ENCODE measurements at places on chromosomes 16 and 17.
A peak's percentile ranks its signal among the peaks of the same experiment; 100 is the strongest.

- DNase-seq, result no peak
These were observed 112.5 kb downstream of the SOCS1 start for GRCh38 chr16:11143372-11144035.

GRCh38 chr16:74505011-74505410 lies 83.7 kb upstream of the CLEC18B start:
- no peak for DNase-seq

GRCh38 chr16:5815570-5816237 lies 718.1 kb upstream of the EEF2KMT start:
- no peak for DNase-seq

- DNase-seq, result peak; percentile 3
These were observed 92.8 kb downstream of the IRX3 start for GRCh38 chr16:54193665-54194333.

- DNase-seq, result no peak
These were observed 7.8 kb downstream of the NR1D1 start for GRCh38 chr17:40092581-40092980.

DNA sequence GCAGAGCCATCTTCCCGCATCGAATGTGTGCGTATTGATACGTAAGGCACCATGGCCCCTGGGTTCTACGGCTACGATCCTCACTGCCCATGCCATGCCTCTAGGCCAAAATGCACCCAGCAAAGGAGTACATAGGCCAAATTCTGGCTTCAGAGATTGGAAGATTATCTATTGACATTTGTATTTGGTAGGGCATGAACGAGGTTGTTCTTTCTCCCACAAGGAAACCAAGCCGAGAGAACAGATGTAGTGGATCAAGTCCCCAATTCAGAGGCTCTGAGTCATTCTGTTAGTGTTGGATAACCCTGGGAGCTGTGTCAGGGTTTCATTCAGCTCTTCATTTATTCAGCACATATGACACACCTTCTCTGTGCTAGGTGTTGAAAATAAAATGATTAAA lies 36.5 kb downstream of the HOXB1 start:
- DNase-seq, result no peak

DNA sequence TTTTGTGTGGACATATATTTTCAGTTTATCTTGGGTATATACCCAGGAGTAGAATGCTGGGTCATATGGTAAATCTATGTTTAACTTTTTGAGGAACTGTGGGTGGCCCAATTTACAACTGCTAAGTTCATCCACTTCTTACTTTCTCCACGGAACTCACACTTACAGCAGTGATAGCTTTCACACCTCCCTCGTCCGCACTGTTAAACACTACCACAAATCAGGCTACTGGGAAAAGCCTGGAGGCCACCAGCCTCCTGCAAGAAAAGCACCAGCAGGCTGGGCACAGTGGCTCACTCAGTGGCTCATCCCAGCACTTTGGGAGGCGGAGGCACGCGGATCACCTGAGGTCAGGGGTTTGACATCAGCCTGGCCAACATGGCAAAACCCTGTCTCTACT lies 14.7 kb upstream of the ZG16 start:
- no peak for DNase-seq

GRCh38 chr17:2120586-2121335 lies 65.9 kb downstream of the HIC1 start:
- DNase-seq, result no peak

- no peak for DNase-seq
These were observed 57.1 kb downstream of the HAPSTR1 start for GRCh38 chr16:9148374-9149015.

GRCh38 chr17:51555153-51555552 lies 294.8 kb downstream of the UTP18 start:
- DNase-seq, result no peak

DNA sequence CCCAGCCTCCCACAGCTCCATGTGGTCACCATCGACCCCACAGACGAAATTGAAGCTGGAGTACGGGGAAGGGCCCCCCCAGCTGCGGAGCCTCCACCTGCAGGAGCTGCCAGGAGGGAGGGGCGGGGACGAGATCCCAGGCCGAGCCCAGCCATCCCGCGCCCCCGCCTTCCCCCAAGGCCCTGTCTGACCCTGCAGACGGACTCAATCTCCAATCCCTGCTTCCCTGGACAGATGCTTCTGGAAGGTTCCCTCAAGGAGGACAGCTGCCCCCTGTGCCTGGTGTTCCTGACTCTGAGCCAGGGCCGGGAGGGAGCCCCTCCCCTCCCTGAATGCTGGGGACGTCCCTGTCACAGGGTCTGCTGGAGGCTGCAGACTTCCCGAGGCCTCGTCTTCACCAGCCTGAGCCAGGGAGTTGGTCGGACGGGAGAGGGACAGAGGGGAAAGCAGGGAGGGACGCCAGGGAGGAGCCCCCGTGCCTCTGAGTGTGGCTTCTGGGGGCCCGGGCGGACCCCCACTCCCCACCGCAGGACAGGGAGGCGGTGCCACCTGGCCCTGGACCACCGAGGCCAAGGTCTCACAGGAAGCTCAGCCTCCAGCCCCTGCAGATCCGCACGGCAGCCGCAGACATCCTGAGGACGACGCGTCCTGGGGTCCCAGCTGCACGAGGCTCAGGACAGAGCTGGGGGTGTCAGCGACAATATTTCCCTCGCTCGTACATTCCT lies 21.3 kb upstream of the C1QTNF8 start:
- no peak for DNase-seq

- no peak for DNase-seq
These were observed 18.3 kb downstream of the RARA start for GRCh38 chr17:40327244-40327729.

- peak; percentile 54 for DNase-seq
These were observed 102.5 kb downstream of the MRM1 start for GRCh38 chr17:36703860-36704266.

GRCh38 chr17:70370816-70371215 lies 201.5 kb downstream of the KCNJ2 start:
- no peak for DNase-seq

DNA sequence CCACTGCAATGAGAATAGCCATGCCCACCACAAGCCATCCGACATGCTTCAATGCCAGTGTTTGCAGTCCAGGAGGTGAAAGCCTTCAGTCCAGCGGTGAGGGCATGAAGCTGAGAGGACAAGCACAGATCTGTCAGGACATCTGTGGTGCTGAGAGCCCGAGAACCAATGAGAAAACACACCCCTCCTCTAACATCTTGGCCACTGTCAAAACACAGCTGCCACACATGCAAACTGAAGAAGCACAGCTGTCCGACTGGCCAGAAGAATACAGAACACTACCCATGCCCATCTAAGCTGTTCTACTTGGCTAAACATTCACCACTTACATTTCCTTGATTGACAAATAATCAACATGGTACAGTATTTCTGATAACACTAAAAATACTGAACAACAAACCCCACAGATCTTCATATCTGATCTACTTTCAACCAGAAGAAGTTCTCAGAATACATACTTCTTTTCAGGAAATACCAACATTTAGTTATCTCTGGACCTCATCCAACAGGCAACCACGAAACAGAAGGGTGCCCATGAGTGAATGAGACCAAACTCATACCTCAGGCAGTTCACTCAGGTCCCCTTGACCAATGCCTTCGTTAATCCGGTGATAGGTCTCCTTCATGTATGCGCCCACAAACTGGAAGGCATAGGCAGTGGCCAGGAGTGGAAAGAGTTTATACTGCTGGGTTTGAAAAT lies 10.2 kb upstream of the FBF1 start:
- no peak for DNase-seq

DNA sequence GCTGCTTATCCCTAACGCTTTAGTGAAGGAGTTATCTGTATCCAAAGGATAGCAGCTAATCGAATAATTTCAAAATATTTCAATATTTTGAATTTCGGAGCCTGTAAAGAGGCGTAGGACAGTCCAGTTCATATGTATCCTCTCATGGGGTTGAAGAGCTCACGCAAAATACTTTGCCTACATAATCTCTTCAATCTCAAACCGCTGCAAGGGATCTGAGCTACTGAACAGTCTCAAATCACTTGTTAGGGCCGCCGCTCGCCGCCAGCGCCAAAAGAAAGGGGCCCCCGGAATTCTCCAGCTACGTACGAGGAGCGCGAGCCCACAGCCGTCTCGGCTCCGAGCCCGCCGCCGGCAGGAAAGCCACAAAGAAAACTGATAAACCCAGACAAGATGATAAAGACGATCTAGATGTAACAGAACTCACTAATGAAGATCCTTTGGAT lies 601 bp upstream of the RFWD3 start:
- DNase-seq, result peak; percentile 26

GRCh38 chr17:50269477-50270434 lies 4.5 kb upstream of the TMEM92 start:
- peak; percentile 69 for DNase-seq

GRCh38 chr17:40612599-40613244 lies 34.9 kb downstream of the SMARCE1 start:
- peak; percentile 65 for DNase-seq

GRCh38 chr17:75020331-75021110 lies 8.1 kb downstream of the MRPL58 start:
- no peak for DNase-seq

DNA sequence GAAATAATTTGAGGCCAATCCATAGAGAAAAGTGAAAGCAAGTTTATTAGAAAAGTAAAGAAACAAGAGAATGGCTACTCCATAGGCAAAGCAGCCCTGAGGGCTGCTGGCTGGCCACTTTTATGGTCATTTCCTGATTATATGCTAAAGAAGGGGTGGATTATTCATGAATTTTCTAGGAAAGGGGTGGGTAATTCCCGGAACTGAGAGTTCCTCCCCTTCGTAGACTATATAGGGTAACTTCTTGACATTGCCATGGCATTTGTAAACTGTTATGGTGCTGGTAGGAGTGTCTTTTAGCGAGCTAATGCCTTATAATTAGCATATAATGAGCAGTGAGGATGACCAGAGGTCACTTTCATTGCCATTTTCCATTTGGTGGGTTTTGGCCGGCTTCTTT lies 4.4 kb downstream of the DHRS7B start:
- no peak for DNase-seq

DNA sequence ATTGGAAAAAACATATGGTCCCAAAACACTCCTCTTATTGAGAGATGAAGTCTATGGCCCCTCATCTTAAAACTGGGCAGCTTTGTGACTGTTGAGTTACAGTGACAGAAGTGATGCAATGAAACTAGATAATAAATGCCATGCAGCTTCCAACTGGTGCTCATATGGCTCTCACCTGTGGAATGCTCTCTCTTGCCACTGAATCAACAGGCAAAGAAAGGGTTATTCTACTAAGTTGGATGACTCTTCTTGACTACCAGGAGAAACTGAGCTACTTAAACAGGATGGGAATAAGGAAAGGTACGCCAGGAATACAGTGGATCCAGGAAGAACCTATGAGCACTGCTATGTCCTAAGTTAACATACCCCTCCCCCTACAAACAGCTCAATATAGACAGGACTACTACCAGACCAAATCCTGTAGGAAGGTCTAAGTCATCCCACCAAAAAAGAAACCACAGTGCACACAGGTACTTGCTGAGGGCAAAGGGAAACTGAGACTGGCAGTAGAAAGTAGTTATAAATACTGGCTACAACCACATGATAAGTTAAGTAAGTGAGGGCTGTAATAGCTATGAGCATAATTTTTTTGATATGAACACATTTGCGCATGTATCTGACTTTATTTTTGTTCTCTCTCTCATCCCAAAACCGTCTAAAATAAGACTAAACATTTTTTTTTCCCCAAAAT lies 398.5 kb downstream of the ZFHX3 start:
- no peak for DNase-seq

GRCh38 chr17:15744885-15745284 lies 12.8 kb downstream of the TBC1D26 start:
- no peak for DNase-seq

- DNase-seq, result no peak
These were observed 46.1 kb upstream of the NLRP1 start for GRCh38 chr17:5630434-5630833.

DNA sequence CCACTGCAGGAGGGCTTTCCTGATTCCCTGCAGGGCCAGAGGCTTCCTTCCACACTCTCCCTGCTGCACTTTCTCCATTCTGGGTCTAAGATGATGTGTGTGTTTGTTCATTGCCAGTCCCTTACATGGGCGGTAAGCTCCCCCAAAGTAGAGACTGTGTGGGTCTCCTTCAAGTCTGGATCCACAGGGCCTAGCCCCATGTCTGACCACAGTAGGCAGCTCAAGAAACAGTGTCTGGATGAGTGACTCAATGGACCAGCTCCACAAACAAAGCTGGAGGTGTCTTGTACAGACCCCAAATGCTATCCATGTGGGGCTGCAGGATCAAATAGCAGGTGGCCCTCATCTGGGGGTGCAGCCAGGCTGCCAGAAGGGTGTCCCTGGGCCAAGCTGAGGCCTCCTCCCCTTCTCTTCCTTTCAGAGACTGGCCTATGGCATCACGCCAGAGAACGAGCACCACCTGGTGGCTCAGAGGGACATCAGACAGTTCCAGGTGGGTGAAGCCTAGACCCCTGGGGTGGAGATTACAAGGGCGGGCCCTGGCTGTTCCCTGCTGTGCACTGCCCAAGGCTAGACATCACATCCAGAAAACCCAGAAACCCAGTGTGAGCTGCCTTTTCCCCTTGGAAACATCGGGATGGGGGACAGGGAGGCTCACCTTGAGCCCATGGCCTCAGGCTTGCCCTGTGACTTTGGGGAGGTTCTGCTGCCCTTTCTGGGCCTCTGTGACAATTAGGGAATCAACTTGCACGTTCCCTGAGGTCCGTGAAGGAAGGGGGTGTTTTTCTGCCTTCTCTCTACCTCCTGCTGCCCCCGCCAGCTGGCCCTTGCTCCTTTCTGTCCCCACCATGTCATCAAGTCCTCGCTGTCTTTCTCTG lies 45.9 kb downstream of the SLC6A2 start:
- peak; percentile 32 for DNase-seq

DNA sequence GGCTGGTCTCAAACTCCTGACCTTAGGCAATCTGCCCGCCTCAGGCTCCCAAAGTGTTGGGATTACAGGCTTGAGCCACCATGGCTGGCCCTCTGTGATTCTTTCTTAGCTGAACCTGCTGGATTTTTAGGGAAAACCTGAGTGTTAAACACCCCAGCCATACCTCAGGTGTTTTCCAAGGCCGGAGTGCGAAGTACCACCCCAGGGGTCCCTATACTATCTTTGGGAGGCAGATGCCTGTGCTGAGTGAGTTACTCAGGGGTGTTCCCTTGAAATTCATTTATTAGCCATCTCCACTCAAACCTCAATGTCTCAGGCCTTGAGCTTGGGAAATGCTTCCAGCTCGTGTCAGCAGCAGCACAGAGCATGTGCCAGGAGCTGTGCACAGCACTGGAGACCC lies 432.7 kb downstream of the SLC39A11 start:
- DNase-seq, result no peak

GRCh38 chr16:79618692-79619050 lies 18.1 kb upstream of the MAF start:
- peak; percentile 84 for DNase-seq
